Activated CD4-positive, alpha-beta T cell treated with anti-CD3 and anti-CD28 coated beads for 24 hours (primary cell): ENCODE measurements at places on chromosomes 13 and 19.

GRCh38 chr13:75910591-75910990 lies 274.5 kb downstream of the LMO7 start:
- DNase-seq, result no peak

DNA sequence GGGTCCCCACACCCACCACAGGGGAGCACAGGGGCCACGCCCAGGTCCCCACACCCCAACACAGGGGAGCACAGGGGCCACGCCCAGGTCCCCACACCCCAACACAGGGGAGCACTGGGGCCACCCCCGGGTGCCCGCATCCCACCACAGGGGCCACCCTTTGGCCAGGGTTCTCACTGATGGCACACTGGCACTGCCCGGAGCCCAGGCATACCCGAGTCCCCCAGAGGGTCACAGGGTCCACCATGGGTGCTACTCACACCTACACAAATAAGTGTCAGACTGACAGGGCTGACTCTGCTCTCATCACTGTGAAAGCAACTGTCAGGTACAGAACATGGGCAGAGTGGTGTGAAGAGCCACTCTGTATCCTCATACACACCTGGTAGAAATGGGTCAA lies 98.8 kb downstream of the TUBGCP3 start:
- DNase-seq, result no peak

DNA sequence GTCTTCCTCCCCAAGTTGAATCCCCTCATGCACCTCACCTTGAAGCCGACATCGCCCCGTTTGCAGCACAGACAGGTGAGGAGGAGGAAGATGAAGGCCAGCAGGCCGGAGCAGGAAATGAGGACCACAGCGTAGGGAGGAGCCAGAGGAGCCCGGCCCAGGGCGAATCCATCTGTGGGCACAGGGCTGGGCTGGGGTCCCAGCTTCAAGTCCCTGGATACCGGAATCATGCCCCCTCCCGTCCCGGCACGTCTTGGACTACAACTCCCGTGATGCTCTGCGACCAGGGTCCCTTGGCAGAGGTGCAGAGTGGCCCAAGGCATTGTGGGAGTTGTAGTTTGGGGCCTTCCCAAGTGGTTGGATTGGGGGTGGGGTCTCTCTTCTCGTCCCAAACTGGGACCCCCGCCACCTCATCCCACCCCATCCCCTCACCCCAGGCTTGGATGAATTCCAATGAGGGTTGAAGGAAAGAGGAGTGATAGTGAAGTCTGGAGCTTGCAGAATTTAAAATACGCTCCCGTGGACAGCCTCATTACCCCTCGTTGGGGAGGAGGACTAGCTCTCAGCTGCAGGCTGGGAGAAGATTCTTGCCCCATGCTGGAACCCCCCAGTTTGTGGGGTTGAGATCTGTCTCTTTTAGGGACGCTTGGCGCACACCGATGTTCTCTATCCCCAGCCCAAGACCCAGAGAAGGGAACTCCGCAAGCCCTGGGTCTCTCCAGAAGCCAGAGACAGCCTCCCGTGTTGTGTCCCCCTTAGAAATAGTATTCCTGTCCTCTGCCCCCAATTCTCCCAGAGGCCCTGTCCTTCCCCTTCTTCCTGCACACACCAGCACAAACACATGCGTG lies 990 bp downstream of the LMTK3 start:
- DNase-seq, result peak; percentile 66

GRCh38 chr19:18895038-18895823 lies 727 bp downstream of the CERS1 start:
- no peak for DNase-seq

GRCh38 chr13:36190771-36191170 lies 23.6 kb downstream of the SOHLH2 start:
- DNase-seq, result no peak

GRCh38 chr13:80173224-80173623 lies 167.7 kb downstream of the SPRY2 start:
- DNase-seq, result no peak

DNA sequence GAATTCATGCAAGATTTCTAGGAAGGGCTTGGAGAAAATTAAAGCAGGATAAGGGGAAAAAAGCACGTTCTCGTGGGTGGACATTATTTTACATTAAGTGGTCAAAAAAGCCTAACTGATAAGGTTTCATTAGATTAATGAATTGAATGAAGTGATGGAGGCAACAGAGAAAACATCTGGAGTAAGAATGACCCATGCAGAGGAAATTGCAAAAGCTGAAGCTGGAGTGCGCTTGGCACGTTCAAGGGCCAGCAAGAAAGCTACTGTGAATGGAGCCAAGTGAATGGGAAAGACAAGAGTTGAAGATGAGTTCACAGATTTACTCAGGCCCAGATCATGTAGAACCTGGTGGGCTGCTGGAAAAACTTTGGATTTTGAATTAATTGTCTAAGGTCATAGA lies 777.9 kb downstream of the DACH1 start:
- DNase-seq, result no peak

DNA sequence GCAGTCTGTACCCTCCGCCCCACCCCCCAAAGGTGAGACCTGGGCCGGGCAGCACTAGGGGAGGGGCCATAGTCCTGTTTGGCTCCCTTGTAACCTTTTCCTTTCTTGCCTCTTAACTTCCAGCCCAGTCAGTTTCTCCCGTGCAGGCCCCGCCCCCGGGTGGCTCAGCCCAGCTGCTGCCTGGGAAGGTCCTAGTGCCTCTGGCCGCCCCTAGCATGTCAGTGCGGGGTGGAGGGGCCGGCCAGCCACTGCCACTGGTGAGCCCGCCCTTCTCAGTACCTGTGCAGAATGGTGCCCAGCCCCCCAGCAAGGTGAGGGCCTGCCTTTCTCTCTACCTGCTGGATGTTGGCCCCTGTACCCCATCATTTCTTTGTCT lies 10.5 kb upstream of the PRR19 start:
- DNase-seq, result no peak

- DNase-seq, result no peak
These were observed 11.3 kb downstream of the PLEKHF1 start for GRCh38 chr19:29676586-29676985.

DNA sequence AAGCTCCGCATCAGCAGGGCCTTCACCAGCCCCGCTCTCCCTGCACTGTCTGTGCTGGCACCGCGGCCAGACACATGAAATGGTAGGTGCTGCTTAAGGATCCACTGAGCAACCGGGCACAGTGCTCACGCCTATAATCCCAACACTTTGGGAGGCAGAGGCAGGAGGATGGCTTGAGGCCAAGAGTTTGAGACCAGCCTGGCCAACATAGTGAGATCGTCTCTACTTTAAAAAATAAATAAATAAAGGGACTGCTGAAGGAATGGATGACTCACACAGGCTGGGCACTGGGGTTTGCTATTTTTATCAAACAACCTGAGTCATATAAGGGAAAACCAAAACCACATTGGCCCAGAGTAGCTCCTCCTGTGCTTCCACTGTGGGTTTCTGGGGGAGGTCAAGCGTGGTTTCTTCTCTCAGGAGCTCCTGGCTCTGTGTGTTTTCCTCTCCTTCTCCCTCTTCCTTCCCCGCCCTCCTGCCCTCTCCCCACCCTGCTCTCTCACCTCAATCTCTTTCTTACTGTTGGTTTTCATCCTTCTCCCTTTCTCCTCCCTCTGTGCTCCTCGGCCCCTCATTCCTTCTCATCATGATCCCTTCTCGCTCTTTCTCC lies 21.3 kb downstream of the VRK3 start:
- DNase-seq, result no peak

DNA sequence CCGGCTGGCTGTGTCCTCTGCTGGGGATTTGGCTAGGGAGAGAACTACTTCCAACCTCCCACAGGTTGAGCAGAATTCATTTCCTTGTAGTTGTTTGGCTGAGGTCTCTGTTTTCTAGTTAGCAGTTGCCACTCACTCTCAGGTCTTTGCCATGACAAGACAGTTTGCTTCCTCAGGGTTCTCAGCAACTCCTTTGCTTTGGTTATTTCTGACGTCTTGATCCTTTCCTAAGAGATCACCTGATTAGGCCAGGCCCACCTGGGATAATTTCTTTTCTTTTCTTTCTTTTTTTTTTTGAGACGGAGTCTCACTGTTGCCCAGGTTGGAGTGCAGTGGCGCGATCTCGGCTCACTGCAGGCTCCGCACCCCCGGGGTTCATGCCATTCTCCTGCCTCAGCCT lies 9.4 kb upstream of the CACNG8 start:
- DNase-seq, result no peak

- DNase-seq, result no peak
These were observed 63.7 kb downstream of the CRYL1 start for GRCh38 chr13:20461860-20462532.

GRCh38 chr13:106609116-106609515 lies 41.2 kb upstream of the ARGLU1 start:
- no peak for DNase-seq

GRCh38 chr13:83919775-83920174 lies 37.5 kb upstream of the SLITRK1 start:
- no peak for DNase-seq

- no peak for DNase-seq
These were observed 603 bp downstream of the TM9SF2 start for GRCh38 chr13:99501848-99502301.

- no peak for DNase-seq
These were observed 11.5 kb upstream of the MICU2 start for GRCh38 chr13:21615427-21615826.

DNA sequence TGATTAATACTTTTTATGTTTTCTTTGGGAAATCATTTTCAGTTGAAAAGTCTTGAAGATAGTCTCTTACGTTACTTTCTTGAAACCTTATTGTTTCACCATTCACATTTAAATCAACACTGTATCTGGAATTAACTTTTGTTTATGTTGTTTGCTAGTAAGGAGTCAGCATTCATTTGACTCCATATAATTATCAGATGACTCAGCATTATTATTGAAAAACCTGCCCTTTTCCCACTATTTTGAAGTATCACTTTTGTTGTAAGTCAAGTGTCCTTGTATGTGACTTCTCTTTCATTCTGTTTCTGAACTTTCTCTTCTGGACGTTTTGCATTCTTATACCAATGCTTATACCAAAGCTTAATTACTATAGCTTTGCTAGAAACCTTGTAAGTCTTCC lies 186.1 kb upstream of the KLF12 start:
- DNase-seq, result no peak

DNA sequence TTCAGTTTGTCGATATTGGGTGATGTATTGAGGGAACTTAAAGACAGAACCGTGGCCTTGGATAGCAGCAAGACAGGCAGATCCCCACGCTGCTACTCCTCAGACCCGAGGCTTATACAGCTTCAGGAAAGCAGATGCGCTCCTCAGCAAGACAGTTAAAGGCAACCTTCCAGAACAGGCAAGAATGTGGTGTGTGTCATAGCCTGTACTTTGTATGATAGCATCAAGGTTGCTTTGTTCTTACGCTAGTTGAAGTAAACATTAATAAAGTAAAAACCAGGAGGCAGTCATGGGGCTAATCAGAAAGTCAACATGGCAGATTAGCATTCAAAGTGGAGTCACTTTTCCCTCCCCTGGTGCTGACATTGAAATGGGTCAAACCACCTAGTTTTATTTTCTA lies 473.2 kb downstream of the DCT start:
- no peak for DNase-seq

DNA sequence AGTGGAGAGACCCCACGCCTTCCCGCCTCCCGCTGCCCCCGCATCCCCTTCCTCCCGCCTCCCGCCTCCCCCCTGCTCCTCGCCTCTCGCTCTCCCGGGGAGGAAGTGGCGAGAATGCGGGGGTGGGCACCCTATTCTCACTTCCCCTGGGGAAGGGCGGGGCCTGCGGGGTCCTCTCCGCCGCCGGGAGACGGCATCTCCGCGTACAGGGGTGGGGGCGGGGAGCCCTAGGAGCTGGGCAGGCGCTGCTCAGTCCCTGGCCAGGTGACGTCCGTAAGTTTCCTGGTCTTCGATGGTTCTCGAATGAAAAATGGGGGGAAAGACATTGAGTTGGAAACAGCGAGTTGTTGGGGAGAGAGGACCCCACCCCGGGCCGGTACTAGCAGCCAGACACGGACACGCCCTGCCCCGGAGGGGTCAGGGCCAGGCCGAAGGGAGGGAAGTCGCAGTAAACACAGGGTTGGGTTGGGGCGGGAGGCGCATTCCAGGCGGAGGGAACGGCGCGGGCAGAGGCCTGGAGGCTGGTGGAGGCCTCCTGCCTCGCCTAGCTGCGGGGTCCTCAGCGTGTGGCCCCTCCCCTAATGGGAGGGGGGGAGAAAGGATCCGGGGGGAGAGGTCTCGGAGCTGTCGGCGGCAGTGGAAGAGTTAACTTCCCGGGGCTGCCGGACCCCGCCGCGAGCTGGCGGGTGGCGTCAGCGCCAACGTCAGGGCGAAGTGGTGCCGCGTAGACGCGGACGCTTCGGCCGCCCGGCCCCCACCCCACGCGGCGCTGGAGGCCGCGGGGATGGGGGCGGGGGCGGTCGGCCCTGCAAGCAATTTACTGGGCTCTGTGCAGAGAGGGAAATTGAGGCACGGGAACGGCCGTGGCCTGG lies 10.4 kb upstream of the JUND start:
- peak; percentile 86 for DNase-seq

DNA sequence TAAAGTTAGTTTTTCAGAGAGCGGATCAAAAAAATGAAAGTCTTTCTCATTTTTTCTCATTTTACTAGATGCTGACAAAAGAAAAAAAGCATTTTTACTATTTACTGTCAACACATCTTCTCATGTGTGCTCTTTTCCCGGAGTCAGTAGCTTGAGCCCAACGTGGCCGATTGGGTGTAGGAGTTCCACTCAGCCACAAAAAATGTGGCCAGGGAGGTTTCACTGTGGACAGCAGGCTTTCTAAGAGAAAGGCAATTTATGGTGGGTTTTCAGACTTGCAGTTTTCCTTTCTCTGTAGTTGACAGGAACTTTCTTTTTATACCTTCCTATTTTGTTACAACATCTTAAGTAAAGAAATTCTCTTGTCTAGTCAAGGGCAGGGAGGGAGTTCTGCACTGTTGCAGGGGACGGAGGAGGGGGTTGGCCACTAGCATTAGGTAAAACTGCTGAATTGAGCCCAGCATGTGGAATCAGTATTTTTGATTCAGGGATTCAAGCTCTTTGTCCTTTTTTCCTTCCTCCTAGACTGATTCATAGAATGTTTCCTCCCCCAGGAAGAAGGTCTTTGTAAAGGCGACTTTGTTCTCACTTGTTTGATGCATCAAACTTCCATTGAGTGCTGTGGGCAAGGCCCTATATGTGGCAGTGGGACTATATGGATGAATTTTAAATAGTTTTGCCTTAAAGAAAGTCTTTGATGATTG lies 123.1 kb downstream of the B3GLCT start:
- DNase-seq, result no peak

GRCh38 chr13:77489566-77490337 lies 45.8 kb upstream of the SCEL start:
- DNase-seq, result no peak

- DNase-seq, result peak; percentile 33
These were observed 7.1 kb downstream of the GPR108 start for GRCh38 chr19:6730153-6730804.

DNA sequence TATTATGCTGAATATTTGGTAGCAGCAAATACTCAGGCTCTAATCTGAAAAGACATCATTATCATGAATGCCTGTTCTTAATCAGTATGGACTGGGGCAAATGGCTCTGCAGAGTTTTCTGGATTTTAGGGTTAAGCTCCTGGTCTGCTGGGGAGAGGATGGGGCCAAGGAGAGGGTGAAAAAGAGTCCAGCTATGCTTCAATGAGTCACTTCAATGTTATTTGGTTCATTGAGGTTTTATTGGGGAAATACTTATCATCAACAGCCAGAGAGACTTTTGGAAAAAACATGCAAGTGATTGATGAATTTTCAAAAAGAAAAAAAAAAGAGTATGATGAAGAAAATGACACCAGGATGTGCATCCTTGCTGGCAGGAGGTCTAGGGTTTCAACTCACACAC lies 278.3 kb downstream of the UQCRFS1 start:
- DNase-seq, result no peak
